Endothelial cell (in vitro differentiated cells): ENCODE measurements at places on chromosomes 12 and 14.

DNA sequence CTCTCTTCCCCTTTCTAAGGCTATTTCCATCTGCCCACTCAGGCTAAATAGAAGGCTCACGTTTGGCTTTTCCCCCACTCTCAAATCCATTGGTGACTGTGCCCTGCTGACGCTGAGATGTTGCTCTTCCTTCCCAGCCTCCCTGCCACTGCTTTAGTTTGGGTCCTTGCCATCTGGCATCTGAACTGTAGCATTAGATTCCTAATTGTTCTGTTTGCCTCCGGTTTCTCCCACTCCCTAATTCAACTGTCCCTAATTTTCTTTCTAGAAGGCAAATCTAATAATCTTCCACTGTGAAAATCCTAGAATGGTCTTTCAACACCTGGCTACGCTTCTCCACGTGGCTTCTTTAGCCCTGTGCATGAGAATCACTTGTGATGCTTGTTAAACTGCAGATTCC is 37.6 kb upstream of the SMOC1 start:
- H3K27me3 ChIP-seq = no peaks in the 10 kb centered on the region
- no peak overlapping the region for H3K27ac ChIP-seq
- H3K4me1 ChIP-seq = no peaks in the 10 kb centered on the region
- DNase-seq = no peak

DNA sequence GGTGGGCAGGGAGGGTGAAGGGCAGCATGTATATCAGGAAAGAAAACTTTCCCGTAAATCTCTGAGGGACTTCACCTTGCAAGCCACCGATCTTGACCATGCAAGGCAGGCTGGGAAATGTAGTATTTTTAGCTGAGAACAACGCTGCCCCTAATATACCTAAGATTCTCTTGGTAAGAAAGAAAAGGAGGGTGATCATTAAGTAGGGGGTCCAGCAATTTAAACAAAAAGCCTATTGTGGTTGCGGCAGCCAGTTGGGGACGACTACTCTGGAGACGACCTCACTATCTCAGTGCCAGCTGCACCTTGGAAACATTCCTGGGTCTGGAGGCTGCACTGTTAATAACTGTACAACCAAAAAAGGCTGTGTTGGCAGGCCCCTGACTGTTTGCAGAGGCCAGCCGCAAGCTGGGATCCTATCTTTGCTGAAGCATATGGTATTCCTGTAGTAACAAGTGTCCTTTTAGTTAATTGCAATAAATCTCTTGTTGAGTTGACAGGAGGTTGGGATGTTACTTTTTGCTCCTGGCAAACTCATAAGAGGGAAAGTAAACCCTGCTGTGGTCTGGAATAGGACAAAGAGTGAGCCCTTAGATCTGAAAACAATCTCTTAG is 6.4 kb downstream of the APOLD1 start:
- DNase-seq = no peak
- peaks cover 7% of the 10 kb centered on the region for H3K4me1 ChIP-seq

GRCh38 chr12:57896434-57897201 is 44.7 kb upstream of the ATP23 start:
- peaks cover 49% of the 10 kb centered on the region for H3K4me1 ChIP-seq
- peaks cover 3% of the 10 kb centered on the region for H3K36me3 ChIP-seq
- peaks cover 7% of the 10 kb centered on the region for H3K27me3 ChIP-seq
- DNase-seq = peak; percentile 66
- peak overlapping the region; percentile 81 for H3K4me3 ChIP-seq
- peak overlapping the region; percentile 45 for H3K27ac ChIP-seq

DNA sequence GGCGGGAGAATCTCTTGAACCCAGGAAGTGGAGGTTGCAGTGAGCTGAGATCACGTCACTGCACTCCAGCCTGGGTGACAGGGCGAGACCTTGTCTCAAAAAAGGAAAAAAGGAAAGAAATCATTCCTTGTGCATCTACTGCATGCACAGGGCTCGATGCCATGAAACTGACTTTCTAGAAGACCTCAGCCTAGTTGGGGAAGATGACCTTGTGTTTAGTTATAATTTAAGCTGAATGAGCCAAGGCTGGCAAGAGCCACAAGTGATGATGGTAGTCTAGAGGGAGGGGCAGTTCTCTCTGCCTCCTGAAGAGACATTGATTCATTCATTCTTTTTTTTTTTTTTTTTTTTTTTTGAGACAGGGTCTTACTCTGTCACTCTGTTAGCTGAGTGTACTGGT is 24.2 kb downstream of the ACACB start:
- no peak overlapping the region for H3K4me3 ChIP-seq
- DNase-seq = no peak
- H3K36me3 ChIP-seq = no peaks in the 10 kb centered on the region

GRCh38 chr12:83827860-83828259 is 1084.7 kb downstream of the SLC6A15 start:
- H3K4me3 ChIP-seq = no peak overlapping the region
- H3K27me3 ChIP-seq = no peaks in the 10 kb centered on the region
- DNase-seq = no peak
- no peaks in the 10 kb centered on the region for H3K4me1 ChIP-seq
- H3K27ac ChIP-seq = no peak overlapping the region
